ENCODE measurements at places on chromosomes 1 and 21.

- DNase-seq, result no peak
Measured at GRCh38 chr1:180988253-180988752, 34.4 kb downstream of the STX6 start.

DNA sequence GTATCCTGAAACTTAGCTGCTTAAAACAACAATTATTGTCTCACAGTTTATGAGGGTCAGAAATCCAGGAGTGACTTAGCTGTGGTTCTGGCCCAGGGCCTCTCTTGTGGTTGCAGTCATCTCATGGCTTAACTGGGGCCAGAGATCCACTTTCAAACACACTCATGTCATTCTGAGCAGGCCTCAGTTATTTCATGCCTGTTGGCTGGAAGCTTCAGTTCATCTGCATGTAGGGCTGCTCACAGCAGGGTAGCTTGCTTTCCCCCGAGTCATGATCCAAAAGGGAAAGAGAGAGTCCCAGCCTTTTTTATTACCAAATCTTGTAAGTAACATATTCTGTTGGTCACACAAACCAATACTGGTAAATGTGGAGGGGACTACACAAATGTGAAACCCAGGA, 96.6 kb upstream of the B3GALT2 start:
- no peak for DNase-seq

DNA sequence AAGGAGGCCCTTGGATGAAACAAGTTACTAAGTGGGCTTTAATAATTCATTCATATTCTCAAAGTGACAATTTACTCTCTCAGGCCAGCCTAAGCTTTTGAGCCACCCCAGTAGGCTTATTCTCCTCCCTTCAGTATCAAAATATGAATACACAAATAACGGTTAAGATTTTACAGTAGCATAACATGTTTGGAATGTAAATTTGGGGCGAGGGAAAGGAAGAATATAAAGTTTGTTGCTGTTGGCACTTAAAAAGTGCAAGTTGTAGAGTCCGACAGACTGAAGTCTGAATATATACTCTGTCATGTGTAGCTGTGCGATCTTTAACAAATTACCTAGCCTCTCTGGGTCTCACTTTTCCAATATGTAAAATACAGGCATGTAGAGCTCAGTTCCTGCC, 22.6 kb upstream of the MYSM1 start:
- no peak for DNase-seq

DNA sequence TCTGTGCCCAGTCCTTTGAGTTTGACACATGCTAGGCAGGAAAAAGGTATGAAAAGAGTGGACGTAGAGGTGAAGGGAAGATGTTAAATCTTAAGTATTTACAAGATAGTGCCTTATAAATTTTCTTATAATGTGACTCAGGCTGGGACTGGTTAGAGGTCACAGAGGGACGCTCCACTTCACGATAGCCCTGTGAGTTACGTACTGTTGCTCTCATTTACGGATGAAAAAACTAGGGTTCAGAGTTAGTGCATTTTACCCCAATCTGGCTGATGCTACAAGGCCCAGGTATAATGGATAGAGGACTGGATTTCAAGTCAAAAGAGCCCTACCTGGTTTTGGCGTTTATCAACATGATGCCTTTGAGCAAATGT, 1.4 kb upstream of the TUT4 start:
- DNase-seq, result peak; percentile 12
